Stimulated activated memory B cell treated with anti-CD40 and anti-IgM and Interleukin-4, amounts not matched to agents 10 μg/mL and 1 μg/mL and 100 μg/mL, for 72 hours (primary cell): ENCODE measurements at places on chromosomes 12 and 14.
A peak's percentile ranks its signal among the peaks of the same experiment; 100 is the strongest.

DNA sequence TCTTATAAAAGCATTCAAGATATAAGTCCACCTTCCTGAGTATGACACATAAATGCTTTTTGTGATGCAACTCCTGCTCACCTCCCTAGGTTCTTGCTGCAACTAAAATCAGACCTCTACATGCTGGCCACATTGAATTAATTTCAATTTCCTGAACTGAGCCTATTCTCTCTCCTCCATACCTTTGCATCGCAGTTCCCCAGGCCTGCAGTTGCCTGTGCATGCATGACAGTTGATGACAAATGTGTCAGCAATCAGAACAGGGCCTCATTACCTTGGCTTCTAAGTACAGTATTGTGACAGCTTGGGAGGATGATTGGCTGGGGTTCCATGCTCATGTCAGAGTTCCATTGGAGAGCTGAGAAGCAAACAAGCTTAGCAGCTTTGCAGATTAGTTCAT, 3.9 kb upstream of the TM7SF3 start:
- no peak for ATAC-seq

DNA sequence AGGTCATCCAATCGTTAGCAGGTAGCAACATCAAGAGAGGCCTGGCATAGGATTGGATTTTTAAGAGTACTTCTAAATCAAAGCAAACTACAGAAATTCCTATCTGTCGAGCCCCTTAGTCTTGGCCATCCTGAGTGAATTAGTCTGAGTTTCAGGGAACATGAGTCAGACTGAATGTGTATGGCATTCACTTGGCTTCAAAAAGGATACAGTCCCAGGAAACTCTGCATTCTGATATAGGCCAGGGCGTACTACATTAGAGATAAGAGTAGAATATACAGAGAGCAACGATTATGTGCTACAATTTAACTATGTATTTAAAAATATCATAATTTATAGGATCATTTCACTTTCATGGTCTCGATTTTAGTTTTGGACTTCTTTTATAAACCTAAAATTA, 242.2 kb downstream of the SOX5 start:
- no peak for ATAC-seq

DNA sequence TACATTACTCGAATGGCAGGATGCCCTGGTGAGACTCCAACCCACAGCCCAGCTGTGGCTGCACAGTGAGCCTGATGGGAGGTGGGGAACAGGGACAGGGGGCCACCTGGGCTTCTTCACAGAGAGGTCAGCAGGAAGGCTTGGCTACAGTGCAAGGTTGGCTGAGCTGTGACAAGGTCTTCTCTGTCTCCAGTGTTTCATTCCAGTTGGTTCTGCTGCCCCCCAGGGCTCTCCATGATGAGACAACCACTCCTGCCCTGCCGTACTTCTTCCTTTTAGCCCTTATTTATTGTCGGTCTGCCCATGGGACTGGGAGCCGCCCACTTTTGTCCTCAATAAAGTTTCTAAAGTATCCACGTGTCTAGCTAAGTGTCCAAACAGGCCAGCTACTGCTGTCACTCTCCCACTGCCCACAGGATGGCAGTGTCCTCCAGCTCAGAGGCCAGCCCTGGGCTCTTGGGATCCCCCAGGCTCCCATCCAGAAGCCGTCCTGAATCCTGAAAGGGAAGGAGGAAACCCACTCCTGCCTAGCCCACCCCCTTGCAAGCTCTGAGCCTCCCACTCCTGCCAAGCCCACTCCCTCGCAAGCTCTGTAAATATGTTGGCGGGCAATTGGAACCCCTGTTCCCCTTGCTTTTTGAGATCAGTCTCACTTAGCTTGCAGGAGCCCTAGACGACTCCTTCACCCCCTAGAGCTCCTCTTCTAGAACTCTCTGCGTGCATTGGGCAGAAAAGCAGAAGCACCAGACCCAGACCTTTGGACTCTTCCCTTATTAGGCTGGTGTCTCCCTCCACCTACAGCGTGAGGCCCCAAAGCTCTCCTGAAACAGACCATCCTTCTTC, 5.4 kb downstream of the C1QL4 start:
- no peak for ATAC-seq

GRCh38 chr14:95547626-95548327, 12.9 kb downstream of the GLRX5 start:
- no peak for ATAC-seq

DNA sequence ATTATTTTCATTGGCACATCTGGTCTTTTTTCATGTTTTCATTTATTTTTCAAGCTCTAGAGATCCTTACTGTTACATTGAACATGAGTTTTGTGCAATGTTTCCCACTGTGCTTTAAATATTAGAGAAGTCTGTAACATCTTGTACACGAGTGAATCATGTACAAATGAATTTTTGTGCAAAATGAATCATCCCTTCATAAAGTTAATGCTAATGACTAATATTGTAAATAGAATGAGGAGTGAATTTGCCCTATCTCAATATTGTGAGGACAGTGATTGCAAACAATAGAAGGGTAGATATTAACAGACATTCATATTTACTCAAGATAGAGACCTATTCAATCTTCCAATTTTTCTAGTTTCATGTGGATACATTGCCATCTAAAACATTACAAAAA, 463.3 kb upstream of the FOXG1 start:
- no peak for ATAC-seq

DNA sequence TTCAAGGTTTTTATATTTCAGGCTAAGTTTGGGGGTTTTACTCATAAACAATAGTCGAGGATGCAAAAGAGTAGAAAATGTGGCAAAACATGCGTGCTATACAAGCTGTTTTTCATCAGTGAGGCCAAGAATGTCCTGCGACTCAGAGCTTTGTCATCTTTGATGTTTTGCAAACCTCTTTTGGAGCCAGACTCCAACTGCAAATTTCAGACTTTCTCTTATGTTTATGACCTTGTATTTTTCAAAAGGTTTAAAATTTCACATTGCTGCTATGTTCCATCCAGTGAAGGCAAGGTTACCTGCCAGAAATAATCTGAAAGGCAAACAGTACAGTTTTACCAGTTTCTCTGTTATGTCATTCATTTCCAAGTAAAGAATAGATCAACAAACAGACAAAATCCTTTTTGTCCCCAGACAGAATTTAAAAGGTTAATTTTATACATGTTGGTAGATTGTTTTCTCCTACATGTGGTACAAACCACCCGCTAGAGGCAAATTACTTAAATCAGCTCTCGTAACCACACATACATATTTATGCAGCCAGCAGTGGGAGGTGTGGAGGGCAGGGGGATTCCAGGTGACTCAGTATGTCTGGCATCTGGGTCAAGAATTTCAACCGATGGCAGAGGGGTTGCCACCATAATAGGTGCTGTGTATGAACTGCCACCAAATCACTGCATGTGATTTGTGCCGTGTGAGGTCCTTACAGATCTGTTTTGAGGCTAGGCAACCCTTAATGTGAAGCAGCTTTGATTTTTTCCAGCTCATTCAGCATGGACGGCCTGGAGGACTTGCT, 119.8 kb upstream of the CPM start:
- ATAC-seq, result peak; percentile 77

DNA sequence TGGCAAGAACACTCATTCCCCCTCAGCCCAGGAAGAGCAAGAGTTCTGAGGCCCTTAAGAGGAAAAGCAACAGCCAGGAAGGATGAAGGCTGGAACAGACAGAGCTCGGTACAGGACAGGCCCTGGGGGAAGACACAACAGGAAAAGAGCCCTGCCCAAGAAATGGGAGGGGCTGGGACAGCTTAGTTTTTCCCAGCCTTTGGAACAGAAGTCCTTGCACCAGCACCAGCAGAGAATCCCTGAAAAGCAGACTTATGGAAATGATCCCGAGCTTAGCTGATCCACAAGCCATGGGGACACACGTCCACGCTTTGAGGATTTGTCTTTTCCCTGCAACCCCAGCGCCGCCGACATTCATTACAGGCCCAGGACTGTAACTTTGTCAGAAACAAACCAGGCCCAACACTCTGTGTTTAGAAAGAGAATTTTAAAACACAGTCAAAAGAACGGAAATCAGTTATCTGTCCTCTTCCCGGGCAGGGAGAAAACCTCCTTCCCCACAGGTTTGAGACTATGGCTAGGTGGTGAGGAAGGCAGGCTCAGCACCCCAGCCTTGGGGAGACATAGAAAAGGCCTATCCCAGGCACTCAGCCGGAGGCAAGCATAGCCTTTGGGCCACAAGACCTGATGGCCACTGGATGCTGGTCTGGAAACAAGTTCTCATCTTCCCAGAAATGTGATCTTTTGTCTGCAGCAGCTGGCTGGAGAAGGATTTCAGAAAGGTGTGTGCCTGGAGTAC, 4.0 kb upstream of the AVIL start:
- ATAC-seq, result no peak

DNA sequence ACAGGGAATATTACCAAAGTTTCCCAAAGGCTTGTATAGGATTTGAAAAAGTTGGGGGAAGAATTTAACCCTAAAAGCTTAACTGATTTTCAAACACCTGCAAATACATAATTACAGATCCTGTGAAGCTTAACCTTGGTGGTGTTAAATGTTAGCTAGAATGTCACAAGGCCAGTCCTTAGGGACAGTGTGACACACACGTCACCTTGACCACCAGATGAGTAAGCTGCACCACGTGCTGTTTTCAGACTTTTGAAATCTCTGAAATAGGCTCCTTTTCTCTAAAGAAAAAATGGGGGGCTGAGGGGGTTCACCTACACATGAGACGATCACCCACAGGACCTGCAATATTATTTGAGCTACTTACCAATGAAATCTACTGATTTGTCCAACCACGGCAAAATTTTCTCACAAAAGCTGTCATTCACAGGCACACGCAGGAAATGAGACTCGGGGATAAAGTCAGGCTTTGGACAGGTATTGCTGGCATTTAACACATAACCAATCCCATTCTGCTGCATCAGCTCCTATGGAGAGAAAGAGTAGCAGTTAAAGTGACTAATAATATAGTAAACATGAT, 75.9 kb downstream of the DUSP16 start:
- ATAC-seq, result peak; percentile 90

DNA sequence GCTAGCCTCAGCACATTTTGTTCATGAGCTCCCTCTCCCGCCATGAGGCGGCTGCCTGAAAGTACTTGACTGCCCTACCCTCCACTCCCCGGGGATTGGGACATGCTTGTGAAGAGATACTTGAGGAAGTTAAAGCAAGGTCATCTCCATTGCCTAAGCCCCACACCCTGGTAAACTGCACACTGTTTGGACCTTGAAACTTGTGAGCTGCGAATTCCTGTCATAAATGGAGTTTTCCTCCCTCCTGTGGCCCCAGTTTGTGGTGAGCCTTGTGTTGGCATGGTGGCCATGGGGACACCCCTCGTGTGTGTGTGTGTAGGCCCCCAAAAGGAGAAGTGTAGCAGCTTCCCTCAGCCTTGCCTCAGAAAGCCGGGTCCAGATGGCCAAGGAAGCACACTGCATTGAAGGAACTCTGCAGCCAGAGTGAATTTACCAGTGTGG, 395.5 kb downstream of the ZFP36L1 start:
- ATAC-seq, result no peak

DNA sequence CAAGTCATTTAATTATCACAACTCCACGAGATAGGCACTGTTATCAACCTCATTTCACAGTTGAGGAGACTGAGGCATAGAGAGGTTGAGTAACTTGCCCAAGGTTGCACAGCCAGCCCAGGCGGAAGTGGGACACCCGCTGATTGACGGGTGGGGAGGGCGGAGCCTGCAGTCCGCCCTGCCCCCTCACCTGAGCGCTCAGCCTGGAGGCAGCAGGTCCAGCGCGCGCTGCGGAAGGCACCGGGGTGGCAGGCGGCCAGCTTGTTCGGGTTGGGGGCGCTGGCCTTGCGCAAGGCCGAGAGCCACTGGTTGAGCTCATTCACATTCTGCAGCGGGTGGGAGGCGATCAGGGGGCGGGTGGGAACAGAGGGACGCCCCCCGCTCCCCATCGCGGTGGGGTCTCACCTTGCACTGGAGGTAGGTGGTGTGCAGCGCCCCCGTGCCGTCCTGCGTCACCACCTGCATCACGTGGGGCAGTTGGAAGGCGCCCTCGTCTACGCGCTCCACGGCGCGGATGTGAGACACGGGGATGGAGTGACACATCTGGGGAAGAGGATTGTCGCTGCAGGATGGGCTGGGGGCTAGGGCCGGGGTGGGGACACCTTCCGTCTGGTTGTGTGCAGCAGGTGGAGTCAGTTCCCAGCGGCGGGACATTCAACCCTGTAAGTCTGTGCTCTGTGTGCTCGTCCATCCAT, 31.7 kb downstream of the RASAL1 start:
- ATAC-seq, result peak; percentile 77

DNA sequence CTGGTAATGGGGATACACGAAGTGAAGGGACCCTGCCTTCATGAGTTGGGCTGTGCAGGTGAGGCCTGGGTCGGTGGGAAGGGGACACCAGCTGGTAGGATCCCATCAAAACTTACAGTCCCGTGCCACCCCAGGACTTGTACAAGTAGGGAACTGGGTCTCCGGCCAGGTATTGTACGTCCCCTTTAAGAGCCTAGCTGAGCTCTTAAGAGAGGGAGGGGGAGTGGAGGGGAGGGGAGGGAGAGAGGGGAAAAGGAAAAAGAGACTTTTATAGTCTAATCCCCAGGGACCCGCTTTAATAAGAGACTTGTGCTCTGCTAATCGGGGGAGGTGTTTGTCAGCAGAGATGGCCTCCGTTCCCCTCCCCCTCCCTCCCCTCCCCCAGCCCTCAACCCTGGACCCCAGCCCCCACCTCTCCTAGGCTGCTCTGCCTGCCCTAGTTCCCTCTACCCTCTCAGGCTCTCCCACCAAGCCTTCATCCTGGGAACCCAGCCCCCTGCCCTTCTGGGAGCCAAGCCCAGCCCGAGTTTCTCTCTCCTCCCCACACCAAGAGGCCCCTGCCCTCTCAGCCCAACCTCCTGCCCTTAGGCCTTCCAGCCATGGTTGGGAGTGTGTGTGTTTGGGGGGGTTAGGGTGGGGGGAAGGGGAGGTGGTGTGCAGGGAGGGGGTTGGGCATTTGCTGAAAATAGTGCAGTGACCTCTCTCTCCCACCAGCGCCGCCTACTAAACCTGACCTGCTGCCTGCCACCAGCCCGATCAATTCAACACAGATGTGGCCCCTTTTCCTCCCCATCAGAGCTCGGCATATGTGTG, 2.6 kb downstream of the GDF11 start:
- ATAC-seq, result no peak

- no peak for ATAC-seq
These were observed 10.7 kb downstream of the CCND2 start for GRCh38 chr12:4284306-4284705.

- ATAC-seq, result no peak
These were observed 3.3 kb upstream of the PDZRN4 start for GRCh38 chr12:41184864-41185263.
